ENCODE measurements at places on chromosomes 13 and 19.

DNA sequence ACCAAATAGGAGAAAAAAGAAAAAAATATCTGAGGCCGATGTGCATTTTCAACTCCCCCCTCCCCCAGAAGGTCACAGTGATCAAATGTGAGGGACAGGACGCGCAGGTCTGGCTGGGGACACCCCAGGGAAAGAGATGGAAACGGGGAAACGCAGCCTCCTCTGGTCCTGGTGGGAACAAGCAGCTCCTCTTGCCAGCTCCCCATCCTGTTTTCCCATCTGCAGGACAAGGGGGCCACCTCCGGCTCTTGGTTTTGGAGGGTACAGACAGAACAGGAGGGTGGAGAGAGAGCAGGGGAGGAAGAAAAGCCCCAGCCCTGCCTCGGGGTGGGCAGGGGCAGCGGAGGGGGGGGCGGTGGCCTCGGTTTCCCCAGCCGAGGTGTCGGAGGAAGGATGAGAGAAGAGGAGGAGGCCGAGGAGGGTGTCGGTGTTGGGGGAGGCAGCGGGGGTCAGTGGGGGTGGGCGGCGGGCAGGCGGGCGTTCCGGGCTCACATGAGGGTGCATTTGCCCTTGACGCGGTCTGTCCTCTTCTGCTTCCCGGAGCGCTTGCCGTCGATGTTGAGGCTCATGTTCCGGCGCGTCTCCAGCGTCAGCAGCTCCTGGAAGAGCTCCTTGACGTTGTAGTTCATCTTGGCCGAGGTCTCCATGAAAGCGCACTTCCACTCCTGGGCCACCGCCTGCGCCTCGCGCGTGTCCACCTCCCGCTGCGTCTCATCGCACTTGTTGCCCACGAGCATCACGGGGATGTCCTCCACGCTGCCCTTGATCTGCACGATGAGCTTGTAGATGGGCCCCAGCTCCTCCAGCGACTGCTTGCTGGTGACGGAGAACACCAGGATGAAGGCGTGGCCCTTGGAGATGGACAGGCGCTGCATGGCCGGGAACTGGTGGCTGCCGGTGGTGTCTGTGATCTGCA, 4.2 kb downstream of the DIRAS1 start:
- no peak for DNase-seq

DNA sequence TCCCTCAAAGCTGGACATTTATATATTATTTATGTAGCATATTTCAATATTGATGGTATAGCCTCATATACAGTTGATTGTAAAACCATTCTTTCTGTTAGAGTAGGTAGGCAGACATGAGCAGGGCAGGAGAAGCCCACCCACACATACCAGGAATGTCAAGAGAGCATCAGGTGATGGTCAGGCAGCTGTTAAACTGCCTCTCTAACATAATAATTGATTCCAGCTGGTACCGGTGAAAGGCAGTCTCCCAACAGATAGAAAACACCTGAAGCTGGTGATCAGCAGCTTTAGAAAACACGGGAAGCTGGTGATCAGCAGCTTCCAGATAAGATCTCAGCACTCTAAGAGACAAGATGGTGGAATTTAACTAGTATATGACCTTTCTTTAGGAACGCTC, 132.9 kb downstream of the SLITRK6 start:
- peak; percentile 0 for DNase-seq

DNA sequence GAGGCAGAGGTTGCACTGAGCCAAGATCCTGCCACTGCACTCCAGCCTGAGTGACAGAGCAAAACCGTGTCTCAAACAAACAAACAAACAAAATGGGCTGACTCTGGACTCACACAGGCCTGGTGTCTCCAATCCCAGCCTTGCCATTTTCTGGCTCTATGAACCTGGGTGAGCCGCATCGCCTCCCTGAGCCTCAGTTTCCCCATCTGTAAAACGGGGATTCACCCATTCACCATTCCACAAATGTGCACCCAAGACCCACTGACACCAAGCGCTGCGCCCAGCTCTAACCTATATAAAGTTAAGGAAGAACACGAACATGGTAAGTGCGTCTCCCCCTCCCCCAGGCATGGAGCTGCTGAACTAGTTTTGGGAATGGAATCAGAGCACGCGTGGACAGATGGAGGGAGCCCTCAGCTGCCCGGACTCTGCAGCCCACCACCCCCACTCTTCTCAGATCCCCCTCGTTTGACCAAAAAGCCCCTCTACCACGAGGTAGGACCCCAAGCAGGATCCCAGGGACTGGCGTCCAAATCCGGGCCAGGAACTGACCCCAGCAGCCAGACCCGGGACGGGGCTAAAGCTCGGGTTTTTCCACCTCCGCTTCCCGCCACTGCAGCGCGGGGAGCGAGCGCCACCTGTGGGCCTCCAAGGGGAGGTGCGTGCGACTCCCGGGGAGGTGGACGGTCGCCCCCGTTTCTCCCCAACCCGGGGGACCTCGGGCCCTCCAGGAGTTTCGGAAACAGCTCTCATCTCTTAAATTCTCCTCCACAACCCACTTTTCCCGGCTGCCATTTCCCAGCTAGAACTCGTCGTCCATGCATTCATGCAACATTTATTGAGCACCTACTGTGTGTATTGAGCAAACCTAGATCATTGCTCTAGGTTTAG, 33.0 kb upstream of the ADGRE5 start:
- peak; percentile 97 for DNase-seq

- DNase-seq: peak; percentile 52
These were observed 3.0 kb downstream of the ENOX1 start for GRCh38 chr13:43783820-43784219.

DNA sequence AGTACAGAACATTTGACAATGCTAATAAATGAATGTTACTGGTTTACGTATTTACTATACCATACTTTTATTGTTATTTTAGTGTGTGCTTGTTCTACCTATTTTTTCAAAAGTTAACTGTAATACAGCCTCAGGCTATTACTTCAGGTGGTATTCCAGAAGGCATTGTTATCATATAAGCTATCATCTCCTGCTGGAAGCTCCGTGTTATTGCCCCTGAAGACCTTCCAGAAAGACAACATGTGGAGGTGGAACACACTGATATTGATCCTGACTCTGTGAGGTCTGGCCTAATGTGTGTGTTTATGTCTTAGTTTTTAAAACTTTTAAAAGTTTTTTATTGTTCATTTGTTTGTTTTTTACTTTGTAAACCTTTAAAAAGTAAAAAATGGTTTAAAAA, 509.8 kb upstream of the SPRY2 start:
- DNase-seq: no peak

GRCh38 chr13:66009241-66009640, 1220.9 kb downstream of the PCDH9 start:
- DNase-seq: no peak

DNA sequence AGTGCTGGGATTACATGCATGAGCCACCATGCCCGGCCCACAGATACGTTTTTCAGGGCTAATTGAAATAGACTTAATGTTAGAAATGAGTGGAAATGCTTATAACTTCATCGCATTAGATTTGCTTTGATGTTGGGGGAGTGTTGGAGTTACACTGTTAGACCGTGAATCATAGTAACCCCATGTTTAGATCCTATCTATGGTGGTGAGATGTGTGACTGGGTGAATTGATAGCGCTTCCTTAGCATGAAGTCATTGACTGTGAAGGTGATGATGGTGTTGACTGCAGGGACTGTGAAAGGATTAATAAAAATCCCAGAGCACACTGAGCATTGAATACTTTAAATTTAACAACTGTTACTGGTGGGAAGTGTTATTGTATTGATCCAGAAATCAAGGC, 1.7 kb downstream of the ZNF264 start:
- DNase-seq: no peak

DNA sequence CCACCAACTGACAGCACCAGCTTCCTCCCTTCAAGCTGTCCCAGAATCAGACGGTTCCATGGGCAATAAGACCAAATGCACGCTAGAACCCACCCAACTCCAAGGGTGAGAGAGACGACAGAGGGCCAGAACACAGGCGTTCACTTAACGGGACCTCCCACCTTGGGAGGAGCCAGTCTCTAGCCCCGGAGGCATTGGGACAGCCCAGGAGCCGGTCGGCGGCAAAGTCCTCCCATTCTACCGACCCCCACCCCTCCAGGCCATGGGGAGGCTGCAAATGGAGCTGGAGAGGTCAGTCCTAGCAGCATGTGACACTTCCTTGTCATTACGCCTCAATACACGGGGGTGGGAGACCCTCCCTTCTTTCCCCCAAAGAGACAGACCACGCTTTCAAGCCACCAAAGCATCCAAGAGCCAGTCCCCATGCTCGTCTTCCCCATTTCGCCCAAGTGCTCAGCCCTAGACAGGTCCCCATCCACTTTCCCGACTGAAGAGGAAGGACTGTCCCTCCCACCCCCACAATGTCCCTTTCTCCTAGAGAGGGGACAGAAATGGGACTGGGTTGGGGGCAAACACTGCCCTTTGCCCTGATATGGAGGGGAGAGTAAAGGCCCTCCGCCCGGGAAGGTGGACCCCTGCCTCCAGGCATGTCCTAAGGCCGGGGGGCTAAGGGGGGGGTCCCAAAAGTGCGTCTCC, 964 bp downstream of the KHSRP start:
- DNase-seq: peak; percentile 83

DNA sequence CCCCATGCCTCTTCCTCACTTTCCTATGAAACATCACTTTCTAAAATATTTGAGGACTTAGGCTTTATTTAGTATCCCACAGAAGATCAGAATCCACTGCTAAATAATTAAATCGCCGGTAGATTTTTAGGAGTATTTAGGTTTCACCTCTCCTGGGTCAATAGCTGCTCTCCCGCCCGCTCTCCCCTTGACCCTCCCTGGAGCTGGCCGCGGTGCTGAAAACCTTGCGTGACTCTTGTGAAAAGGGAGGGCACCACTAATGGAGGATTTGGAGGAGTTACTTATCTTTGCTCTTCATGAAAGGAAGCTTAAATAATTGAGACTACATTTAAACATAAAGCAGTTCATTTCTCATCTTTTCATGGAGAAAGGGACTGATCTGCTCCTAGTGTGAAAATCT, 14.1 kb downstream of the POU4F1 start:
- DNase-seq: peak; percentile 77

DNA sequence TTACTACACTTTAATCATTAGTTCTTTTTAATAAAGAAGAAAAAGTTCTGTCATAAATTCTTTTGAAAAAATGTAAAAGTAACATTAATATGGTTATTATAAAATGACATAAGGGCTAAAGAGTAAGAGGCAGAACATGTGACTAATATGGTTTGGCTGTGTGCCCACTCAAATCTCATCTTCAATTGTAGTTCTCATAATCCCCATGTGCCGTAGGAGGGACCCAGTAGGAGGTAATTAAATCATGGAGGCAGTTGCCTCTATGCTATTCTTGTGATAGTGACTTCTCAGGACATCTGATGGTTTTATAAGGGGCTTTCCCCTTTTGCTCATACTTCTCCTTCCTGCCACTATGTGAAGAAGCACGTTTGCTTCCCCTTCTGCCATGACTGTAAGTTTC, 104.5 kb downstream of the UGGT2 start:
- no peak for DNase-seq

DNA sequence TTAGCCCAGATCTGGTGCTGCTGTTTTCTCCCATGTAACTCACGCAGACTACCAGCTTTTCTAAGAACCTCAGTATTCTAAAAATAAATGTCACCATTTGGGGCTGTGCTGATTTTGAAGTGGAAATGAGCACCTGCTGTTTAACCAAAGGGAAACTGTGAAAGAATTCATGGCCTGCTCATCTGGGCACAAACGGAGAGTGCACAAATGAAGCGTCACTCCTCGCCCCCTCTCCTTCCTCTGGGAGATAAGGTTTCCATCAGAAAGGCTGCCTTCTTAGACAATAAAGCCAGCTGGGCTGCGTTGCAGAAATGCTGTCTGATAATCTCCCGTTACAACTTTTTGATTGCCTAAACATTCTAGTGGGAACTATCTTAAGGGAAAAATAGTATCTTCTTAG, 73.7 kb upstream of the SLC15A1 start:
- peak; percentile 32 for DNase-seq

DNA sequence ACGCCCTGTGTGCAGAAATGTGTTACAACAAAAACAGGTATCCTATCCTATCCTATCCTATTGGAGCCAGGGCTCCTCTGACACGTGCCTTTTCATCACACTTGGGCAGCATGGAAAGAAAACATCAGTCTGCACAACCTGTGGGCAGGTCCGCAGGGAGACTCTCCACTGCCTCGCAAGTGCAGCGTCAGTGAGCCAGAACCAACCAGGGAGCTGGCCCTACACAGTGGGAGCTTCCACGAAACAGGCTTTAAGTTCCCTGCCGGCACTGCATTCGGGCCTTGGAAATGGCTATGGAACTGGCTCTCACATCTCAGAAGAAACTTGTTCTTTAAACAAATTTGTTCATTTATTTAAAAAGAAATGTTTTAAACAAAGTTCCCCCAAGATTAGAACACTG, 49.5 kb downstream of the SLC7A1 start:
- DNase-seq: no peak

- DNase-seq: no peak
These were observed 47.2 kb downstream of the TM9SF2 start for GRCh38 chr13:99548448-99548847.

DNA sequence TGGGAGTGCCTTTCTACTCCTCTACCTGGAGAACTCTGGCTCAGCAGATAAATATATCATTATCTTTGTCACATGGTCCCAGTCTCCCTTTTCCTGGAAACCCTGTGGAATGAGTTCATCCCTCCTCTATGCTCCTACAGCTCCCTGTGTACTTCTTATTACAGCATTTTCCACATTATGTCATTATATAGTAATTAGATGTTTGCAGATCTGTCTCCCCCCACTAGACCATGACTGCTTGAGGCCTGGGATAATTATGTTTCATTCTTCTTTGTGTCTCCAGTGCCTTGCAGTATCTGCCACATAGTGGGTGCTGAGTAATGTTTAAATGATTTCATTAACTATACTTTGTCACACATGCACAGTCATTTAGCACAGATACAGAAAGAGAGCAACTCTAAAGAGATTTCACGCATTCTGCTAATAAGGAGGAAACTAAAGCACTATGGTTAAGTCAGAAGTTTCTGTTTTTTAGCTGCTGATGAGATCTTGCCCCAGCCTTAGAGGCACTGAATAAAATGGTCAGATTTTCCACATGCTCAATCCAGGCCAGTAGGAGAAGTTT, 66.1 kb upstream of the DIAPH3 start:
- DNase-seq: no peak

- peak; percentile 92 for DNase-seq
These were observed at the start of gene RGL3 for GRCh38 chr19:11418549-11419506. Gene RGL3 (minus strand): TSS chr19:11419314. CDS start chr19:11419278, 36 bp downstream.

GRCh38 chr19:13604902-13605586, 98.8 kb upstream of the CACNA1A start:
- DNase-seq: peak; percentile 46
